ENCODE measurements at places on chromosomes 2 and 18. TPM values are rescaled to one million over a fixed set of nuclear protein-coding genes. Genes with fewer than 3 reads are reported as not detected.

DNA sequence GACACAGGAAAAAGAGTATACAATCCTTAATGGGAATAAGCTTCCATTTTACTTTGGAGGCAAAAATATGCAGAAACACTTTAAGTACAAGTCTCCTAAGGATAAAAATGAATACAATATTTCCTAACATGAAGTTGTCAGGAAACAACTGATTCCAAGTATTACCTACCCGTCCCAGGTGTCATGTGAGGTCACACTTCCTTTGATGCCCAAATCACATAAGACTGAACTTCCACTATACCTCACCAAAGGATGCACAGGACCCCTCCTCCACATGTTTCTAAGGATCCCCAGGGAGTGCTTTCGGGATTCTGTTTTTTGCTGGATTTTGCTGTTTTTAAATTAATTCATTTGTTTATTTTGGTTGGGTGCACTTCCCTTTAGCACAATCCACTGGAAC lies 438.5 kb upstream of the TCF4 start:
- DNase-seq: no peak

GRCh38 chr2:71783215-71783614 lies 329.9 kb downstream of the DYSF start:
- DNase-seq: no peak

DNA sequence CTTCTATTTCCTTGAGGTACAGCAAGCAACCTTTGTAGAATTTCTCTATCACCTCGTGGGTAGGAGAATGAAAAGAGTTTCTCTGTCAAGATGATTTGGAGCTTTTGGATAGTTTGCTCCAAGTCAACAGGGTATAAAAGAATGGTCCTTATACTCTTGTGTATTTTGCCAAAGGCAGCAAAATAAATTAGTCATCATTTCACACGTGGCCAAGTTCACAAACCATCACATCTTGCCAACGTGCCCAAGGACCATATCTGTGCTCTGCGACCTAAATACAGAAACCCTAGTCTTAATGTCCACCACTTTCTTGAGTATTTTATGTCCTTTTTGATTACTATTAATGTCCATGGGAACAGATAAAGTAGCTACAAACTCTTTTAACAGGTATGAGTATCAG lies 262.9 kb downstream of the AFF3 start:
- DNase-seq: no peak

The RND3 gene
- 178 TPM for total RNA-seq

The ARL4C gene
- total RNA-seq: 6.3 TPM

All from SJSA1 (cell line).